Skin of body (tissue), 3 donors: ENCODE measurements at places on chromosomes 4 and X.

DNA sequence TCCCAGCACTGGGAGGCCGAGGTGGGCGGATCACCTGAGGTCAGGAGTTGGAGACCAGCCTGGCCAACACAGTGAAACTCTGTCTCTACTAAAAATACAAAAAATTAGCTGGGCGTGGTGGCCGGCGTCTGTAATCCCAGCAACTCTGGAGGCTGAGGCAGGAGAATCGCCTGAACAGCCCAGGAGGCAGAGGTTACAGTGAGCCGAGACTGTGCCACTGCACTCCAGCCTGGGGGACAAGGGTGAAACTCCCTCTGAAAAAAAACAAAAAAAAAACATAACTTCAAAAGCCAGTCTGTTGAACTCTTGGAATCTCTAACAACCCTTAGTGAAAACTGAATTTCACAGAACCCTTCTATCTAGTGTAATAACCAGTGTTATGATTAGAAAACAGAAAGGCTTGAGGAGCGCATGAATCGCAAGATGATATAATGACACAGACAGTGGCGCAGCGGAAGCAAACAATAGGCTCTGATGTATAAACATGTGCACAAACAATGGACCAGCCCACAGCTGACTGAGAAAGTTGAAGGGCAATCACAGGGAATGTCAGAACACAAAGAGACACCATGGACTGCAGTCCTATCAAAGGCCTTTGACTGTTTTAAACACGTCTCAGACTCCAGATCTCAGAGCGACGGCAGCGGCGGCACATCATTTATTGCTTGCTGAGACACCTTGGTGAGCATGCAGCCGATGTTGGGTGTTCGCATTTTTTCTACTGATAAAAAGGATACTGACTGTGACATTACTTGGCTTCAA, 81.6 kb downstream of the NSUN7 start:
- DNase-seq = no peak

- peak; percentile 13 for DNase-seq
Observed at GRCh38 chrX:54044877-54045338, 635 bp upstream of the PHF8 start.

GRCh38 chr4:77845400-77845799, 17.2 kb upstream of the MRPL1 start:
- no peak for DNase-seq

GRCh38 chr4:123352240-123352945, 44.2 kb upstream of the SPRY1 start:
- DNase-seq = peak; percentile 8

DNA sequence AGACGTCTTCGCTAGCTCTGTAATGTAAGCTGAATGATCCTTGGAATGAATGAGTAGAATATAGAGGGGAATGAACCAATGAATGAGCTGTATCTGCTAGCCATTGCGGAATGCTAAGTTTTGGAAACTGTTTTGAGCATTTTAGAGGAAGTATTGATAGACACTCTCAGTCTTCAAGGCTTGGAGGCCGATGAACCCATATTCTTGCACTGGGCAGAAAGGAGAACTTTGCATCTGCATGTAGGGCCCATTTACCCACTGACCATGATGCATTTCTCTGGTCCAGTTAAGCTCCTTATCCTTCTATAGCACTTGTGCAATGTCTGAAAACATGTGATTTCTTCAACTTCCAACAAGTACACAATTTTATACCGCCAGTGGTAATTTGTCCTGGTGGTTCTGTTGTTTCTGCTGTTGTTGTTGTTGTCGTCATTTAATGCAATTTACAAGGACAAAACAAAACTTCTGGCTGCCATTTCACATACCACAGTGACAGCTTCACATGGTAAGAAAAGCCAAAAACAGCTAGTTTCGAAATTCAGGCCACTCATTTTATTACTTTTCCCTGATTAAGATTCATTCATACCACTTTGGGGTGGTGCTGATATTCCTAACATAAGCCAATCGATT, 85.0 kb upstream of the MTM1 start:
- no peak for DNase-seq

DNA sequence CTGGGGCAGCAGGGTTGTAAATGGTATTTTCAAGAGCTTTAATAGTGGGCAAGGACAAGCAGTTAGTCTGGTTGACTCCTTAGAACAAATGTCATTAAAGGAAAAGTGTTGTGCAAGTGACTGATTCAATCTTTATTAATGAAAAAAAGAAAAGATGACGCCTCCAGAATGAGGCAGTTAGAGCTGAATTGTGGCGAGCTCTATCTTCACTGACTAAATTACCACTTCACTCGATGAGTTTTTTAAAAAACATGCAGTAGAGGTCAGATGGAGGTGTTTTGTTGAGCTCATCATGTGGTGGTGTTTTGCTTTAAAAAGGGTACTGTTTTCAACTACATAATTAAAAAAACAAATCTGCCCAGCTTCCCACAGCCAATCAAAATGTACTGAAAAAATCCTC, 28.1 kb upstream of the TENM3 start:
- no peak for DNase-seq

GRCh38 chr4:44983083-44983482, 256.7 kb upstream of the GNPDA2 start:
- DNase-seq = no peak

- peak; percentile 63 for DNase-seq
Observed at GRCh38 chrX:151396042-151396824, 773 bp upstream of the VMA21 start.

DNA sequence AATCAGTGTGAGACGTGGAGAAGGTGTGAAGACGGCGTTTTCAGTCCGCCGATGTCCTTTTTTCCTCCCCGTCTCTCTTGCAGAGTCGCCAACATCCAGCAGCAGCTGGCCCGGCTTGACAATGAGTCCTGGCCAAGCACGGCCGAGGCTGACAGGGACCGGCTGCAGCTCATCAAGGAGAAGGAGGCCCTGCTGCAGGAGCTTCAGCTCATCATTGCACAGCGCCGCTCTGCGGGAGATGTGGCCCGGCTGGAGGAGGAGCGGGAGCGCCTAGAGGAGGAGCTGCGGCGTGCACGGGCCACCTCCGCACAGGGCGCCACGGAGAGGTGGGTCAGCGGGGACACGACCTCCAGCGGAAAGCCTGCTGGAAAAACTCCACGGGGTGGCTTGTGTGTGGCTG, 47.1 kb upstream of the CLCN4 start:
- DNase-seq = no peak

- no peak for DNase-seq
Observed at GRCh38 chr4:154254999-154255398, 236.6 kb downstream of the DCHS2 start.

GRCh38 chr4:55965585-55965984, 16.8 kb downstream of the CEP135 start:
- DNase-seq = no peak

GRCh38 chrX:50054147-50054546, 131.8 kb downstream of the CLCN5 start:
- no peak for DNase-seq

GRCh38 chr4:187603093-187604025, 392.2 kb upstream of the ZFP42 start:
- DNase-seq = peak; percentile 69

DNA sequence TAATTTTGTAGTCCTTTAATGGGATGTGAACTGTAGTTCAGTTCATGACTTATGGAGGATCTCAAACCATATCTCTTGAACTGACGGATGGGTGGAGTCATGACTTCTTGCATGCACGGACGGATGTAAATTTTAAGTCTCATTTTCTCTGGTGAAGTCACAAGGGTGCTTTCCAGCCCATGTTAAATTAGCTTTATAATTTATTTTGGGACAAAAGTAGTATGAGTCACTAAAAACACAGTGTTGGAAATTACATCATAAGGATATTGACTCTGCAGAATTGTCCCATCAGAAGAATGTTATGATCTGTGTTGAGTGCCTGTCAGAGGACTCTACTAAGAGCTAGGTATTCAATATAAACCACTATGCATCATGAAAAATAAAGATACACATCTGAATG, 6.8 kb upstream of the PAGE5 start:
- DNase-seq = no peak

GRCh38 chr4:84849051-84849640, 117.3 kb downstream of the WDFY3 start:
- DNase-seq = peak; percentile 5

- DNase-seq = no peak
Observed at GRCh38 chr4:121375262-121375661, 5.6 kb downstream of the QRFPR start.

- no peak for DNase-seq
Observed at GRCh38 chrX:109716431-109717028, 16.5 kb downstream of the ACSL4 start.

- DNase-seq = no peak
Observed at GRCh38 chrX:130575831-130576389, 174.1 kb downstream of the RBMX2 start.

- no peak for DNase-seq
Observed at GRCh38 chr4:29972121-29972520, 748.0 kb upstream of the PCDH7 start.

DNA sequence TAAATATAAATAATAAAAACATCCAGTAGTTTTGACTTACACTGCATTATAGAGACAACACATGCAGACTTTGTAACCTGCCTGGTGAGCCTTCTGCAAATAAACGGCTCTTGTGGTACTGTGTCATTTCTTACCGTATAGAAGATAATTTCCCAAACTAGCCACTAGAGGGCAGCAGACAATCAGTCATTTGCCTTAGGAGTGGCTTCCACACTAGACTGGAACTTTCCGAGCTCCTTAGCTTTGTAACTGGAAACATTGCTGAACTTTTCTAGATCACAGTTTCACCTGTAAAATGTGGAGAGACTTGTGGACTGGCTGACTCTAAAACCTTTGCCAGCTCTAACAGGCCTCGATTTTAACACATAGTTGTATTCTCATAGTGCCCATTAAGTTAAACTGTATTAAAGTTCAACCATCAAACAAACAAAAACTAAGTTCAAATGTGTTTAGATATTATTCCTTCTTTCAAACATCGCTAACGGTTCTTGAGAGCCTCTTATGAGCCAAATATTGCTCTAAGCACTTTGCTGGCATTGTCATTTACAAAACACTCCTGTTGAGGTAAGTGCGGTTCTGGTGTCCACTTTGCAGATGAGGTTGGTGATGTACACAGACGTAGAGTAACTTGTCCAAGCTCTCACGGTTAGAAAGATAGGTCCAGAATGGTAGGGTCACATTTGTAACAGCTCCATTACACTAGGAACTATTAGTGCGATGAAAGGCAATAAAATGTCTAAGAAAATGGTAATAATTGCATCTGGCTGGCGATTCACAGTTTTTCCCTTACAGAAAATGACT, 345.5 kb downstream of the ANK2 start:
- DNase-seq = peak; percentile 85

DNA sequence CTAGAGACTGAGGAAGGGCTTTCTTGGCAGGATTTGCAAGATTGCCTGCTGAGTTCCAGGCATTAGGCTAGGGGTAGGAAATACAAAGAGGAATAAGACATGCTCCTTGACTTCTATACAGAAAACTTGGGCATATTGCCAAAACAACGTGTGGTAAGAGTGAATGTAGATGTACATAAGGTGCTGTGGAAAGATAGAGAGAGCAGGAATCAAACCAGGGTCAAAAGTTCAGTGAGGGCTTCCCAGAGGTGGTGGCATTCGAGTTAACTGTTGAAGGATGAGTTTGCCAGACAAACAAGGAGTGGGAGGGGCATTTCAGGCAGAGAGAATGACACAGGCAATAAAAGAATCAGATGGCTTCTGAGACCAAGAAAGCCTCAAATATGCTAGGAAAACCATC, 187.9 kb downstream of the KDR start:
- no peak for DNase-seq

DNA sequence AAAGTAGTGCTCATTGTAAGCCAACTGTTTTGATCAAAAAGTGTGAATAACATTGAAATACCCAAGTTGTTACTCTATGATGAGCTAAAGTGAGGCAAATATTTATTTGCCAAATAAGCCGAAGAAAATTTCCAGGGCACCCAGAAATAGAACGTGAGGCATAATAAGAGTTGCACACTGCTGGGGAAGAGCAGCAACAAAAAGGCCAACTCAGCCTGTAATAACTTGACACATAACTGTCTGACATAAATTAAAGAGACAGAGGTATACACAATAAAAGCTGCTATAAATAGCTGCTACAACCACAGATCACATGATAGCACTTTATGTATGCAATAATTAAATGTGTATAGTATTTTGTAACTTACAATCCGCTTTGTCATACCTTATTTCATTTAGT, 2.0 kb upstream of the ABCB7 start:
- no peak for DNase-seq

DNA sequence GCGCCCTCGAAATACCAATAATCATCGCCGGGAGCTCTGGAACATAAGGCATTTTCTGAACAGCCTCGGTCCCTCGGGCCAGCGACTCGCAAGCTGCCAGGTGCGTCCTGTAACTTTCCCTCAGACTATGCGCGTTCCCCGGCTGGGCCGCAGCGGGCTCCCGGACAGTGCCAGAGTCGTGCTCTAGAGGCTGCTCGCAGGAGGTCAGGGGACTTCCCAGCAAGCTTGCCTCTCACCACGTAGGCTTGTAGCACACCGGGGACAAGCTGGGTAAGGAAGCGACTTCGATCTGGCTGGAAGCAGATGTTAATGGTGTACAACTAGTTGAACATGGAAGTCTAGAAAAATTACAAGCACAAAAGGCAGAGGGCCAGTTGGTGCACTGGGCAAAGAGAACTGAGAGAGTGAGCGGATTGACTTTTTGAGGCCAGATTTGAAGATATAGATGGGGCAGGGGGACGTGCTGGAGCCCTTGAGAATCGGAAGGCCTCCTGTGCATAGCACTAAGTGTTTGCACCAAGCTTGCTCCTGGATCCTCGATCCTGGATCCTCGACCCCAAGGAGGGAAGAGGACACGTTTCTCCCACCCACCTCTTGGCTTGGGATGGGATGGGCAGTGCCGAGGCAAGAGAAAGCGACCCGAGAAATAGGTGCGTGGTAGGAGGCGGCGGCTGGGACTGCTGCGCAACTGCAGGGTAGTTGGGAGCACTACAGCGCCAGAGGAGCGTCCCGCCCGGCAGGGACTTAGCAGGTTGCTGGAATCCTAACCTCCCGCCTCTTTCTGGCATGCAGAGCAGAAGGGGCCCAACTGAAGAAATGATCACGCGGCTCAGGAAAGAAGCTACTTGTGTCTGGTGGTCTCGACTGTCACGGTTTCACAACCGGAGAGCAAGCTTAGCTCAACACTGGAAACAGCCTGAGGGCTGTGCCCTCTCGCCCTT, 19.9 kb upstream of the ZIC3 start:
- DNase-seq = no peak

DNA sequence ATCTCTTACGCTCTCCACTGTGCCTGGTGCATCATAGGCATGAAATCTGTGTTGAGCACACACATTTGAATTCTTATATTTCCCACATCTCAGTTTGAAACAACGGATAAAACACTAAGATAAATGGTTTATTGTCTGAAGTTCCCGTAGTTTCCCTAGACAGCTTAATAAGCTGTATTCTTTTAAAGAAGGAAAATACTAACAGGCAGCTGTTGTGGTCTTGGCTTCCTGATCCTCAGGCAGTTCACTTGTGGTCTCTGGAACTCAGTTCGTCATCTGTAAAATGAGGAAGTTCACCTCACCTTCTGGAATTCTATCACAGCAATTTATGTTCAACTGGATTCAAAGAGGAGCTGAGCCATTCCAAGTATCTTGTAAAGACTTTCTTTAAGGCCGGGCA, 1805.6 kb upstream of the TENM3 start:
- no peak for DNase-seq
